ENCODE measurements at places on chromosomes 7 and 10.

GRCh38 chr10:86254526-86255174, 111.9 kb downstream of the GRID1 start:
- DNase-seq: no peak

- no peak for DNase-seq
Observed at GRCh38 chr7:149605696-149606095, 108.1 kb upstream of the ZNF746 start.

DNA sequence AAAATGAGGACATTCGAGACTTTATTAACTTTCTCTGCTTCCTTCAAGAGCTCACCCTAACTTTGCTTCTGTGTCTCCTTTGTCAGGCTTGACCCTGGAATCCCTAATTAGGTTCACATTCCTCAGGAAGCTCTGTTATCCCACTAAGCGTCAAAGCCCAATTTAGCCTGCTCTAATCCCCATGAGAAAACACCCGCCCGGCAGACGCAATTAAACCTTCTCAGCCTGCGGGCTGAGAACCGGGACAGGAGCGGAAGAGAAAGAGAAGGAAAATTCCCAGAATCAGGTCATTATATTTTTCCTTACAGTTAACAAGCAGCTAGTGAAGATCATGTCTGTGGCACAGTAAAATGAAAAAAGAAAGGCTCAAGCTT, 93.0 kb downstream of the TNS3 start:
- no peak for DNase-seq

GRCh38 chr7:47786557-47787248, 161.6 kb downstream of the PKD1L1 start:
- DNase-seq: no peak

GRCh38 chr10:30420766-30421165, 13.2 kb upstream of the MAP3K8 start:
- no peak for DNase-seq

- no peak for DNase-seq
Observed at GRCh38 chr10:4448030-4448429, 378.0 kb upstream of the AKR1E2 start.

DNA sequence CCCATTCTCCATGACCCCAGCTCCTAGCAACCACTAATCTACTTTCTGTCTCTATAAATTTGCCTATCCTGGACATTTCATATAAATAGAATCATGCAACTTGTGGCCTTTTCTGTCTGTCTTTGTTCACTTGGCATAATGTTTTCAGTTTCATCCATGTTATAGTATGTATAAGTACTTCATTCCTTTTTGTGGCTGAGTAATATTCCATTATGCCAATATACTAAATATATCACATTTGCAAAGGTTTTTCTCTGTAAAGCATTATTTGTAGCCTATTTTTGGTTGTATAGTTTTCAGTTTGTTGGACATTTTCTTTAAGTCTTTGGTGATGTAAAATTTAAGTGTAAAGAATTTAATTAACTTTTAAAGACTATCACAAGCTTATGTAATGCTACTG, 2.2 kb downstream of the PTPRZ1 start:
- no peak for DNase-seq

- no peak for DNase-seq
Observed at GRCh38 chr10:69807696-69808095, 6.0 kb downstream of the COL13A1 start.

GRCh38 chr10:106734220-106734619, 430.3 kb downstream of the SORCS1 start:
- no peak for DNase-seq

GRCh38 chr10:103044942-103045489, 126.9 kb downstream of the CNNM2 start:
- DNase-seq: no peak

- DNase-seq: no peak
Observed at GRCh38 chr7:54864663-54865062, 105.7 kb upstream of the SEC61G start.

DNA sequence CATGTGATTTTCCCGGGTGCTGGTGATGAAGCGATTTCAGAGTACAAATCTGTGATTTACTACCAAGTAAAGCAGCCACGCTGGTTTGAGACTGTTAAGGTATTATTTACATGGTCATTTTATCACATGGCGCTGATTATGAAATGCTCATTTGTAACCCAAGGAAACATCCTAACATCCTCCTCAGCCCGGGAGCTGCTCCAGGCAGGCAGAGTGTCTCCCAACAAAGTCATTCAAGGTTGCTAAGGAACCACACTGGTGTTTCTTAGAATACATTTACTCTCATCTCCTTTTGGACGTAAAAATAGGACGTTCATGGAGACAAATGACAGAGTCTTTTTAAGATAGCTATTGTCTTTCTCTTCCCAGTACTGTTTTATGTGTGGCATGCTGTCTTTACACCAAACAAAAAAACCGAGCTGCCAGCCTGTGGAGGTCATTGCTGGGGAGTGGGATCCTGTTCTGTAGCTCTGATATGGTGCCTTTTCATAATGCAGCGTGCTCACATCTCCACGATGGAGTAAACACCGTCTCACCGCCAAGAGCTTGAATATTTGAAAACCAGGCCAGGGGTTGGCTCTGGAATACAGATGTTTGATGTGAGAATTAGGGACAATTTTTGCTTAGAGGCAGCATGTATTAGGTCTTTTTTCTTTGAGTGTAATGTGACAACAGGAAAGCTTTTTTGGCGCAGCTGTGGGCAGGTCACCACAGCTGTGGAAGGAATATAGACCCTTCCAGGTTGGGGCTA, 119.6 kb downstream of the DOCK1 start:
- DNase-seq: no peak

- no peak for DNase-seq
Observed at GRCh38 chr7:137003086-137003485, 134.6 kb downstream of the CHRM2 start.
